DMS79 treated with DMSO at 0.1 percent for 48 hours (cell line): ENCODE measurements at places on chromosomes 6 and 20.

DNA sequence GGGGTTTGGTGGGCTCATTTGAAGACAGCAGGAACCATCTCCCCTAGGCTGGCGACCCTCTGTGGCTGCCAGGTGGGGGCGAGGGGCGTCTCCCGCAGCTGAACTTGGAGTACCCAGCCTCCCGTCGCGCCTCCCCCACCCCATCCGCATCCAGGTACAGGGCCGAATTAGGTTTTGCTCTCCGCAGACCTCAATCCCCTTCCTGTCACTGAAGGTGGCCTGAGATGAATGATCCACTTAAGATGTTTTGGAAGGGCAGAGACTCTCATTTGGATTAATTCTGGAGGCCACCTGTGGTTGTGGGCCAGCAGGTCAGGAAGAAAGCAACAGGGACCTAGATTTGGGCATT lies 493 bp downstream of the CD83 start:
- no peak for DNase-seq

DNA sequence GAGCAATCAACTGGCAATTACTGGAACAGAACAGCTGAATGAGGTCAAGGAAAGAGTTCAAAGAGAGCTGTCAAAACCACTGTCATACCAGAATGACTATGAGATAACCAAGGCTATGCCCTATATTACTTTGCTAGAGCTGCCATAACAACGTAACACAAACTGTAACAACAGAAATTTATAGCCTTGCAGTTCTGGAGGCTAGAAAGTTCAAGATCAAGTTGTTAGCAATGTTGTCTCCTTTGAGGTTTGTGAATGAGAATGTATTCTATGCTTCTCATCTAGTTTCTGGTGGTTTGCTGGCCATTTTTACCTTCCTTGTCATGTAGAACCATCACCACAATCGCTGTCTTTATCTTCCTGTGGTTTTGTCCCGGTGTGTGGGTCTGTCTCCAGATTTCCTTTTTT lies 1323.0 kb upstream of the GJE1 start:
- no peak for DNase-seq

- DNase-seq: peak; percentile 4
These were observed 109.9 kb downstream of the MAP3K4 start for GRCh38 chr6:161101517-161101916.

DNA sequence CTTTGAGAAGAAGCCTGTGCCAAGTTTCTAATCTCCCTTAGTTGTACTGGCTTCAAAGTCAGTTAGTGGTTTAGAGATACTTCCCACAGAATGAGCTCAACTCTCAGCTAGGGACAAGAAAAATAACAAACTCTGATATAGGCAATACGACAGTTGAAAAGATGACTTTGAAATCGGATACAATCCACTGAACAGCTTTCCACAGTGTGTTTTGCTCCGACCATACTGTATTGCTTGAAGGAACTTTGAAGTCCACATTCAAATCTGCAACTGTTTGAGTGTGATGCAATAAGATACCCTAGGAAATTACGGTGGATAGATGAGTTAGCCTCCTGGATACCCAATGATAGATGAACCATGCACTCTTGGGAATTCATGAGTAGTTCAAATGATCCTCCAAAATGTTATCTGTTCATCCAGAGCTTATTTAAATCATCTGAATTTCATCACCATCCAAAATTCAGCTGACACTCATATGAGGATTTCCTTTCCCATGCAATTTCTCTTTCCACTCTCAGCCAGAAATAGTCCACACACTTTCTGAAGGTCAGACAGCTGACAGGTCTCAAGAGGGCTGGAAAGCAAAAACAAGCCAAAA lies 443.8 kb downstream of the HAO1 start:
- DNase-seq: no peak
